Fibroblast of skin of right biceps (primary cell): ENCODE measurements at places on chromosomes 7 and 10.
A peak's percentile ranks its signal among the peaks of the same experiment; 100 is the strongest.

DNA sequence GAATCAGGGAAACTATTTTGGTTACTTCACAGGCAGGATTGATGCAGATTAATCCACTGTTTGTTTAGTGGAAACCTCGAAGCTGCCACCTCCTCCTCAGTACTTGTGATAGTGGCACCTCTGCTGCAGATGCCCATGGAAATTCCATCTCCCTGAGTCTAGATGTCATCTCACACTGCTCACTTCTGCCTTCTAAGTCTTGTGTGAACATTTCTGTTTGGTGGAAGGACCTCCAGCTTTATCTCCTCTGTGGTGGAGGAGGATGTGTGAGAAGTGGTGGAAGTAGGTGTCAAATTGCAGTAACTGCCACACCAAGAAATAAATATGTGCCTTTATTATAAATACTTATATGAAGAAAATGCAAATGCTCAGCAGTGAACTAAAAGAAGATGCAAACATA is 25.8 kb upstream of the GPR141 start:
- DNase-seq, result no peak

DNA sequence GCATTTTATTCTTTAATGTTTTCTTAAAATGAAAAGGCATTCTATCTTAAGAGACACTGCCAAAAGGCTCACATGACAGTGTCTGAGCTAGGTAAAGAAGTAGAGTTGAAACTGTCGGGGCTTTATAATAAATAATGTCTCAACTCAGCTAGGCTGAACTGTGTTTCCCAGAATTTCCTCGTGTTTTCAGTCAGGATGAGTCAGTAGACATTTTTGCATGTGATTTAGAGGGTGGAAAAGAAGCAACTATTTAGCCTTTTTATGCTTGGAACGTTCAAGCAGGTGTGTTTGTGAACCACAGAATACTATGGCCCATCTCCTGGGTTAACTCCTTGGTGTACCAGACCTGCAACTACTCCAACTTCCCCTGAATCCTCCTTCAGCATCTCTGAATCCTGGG is 23.4 kb upstream of the LIPA start:
- DNase-seq, result peak; percentile 47

DNA sequence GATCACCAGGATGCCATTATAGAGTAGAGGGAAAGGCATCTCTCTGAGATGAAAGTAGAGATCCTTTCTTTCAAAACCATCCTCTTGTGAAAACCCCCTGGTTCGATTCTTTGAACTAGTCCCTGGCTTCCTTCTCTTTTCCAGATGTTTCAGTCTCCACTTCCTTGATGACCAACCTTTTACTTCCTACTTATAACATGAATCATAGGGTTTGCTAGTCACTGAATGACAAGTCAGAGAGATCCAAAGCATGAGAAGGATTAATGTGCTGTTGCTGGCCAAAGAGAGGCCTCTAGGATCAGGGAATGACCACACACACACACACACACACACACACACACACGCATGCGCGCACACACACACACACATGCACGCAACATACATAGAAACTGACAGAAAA is 161.1 kb upstream of the FRMD4A start:
- DNase-seq, result no peak

GRCh38 chr10:1331560-1331959 is 275.4 kb downstream of the WDR37 start:
- no peak for DNase-seq

GRCh38 chr7:101507791-101508252 is 121.3 kb downstream of the MYL10 start:
- peak; percentile 59 for DNase-seq

DNA sequence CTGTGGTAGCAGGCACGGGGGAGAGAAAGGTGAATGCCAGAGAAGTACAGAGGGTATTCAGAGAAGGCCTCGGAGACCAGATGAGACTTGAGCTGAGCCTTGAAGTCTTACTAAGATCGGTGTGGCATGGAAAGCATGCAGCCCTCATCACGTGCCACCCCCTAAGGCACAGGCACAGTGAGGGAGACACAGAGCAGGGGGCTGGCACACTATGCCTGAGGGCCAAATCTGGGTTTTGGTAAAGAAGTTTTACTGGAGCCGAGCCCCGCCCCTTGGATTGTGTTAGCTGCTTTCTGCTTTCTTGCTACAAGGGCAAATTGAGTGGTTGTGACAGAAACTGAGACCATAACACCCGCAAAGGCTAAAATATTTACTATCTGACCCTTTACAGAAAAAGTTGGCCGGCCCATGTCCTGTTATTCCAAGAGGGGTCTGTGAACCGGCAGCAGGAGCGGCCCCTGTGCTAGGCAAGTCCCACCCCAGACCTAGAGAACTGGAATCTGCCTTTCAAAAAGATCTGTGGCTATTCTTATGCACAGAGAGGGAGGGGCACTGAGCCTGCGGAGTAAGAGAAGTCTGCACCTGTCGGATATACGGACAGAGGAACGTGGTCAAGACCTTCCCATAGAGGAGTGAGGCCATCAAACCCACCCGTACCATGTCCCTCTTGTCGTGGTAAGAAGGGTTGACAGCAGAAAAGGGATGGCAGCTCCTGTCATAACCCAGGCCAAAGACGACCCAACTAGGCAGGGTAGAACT is 109.3 kb upstream of the RHEB start:
- no peak for DNase-seq

DNA sequence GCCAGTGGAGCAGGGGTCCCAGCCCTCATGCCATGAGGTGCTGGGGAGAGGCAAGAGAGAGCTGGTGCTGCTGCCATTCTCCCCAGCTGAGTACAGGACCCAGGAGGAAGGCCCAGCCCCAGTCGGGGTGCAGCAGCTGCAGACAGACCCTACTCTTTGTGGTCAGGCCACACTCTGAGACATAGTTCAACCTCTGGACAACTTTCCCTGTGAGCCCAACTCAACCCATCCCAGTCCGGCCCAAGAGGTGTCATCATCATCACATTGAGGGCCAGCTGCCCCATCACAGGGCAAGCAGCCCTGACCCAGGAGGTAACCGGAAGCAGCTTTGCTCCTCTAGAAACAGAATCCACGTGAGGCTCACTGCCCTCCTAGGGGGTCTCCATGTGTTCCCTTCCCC is 133.8 kb upstream of the KCNMA1 start:
- DNase-seq, result no peak
